Substantia nigra (tissue), 51 donors: ENCODE measurements at places on chromosomes 5 and 9.

GRCh38 chr5:146849694-146850303 lies 28.8 kb downstream of the PPP2R2B start:
- DNase-seq = no peak

DNA sequence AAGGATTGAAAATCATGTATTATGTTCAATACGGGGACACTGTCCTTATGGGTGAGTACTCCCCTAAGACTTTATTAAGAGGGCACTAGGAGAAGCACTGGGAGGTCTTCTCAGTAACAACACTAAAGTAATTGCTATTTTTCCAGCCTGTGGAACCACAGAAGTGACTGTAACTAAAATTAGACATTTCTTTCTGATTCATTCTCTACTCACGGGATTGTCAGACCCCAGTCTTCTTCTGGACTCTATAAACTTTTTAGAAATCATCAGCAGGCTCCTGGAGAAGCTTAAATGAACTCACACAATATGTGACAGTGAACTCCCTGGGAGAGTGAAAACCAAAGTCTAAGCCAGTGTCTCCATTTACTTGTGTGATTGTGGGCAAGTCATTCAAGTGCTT lies 14.5 kb downstream of the TLR4 start:
- no peak for DNase-seq

- no peak for DNase-seq
Observed at GRCh38 chr9:34557426-34558321, 31.9 kb downstream of the CNTFR start.

DNA sequence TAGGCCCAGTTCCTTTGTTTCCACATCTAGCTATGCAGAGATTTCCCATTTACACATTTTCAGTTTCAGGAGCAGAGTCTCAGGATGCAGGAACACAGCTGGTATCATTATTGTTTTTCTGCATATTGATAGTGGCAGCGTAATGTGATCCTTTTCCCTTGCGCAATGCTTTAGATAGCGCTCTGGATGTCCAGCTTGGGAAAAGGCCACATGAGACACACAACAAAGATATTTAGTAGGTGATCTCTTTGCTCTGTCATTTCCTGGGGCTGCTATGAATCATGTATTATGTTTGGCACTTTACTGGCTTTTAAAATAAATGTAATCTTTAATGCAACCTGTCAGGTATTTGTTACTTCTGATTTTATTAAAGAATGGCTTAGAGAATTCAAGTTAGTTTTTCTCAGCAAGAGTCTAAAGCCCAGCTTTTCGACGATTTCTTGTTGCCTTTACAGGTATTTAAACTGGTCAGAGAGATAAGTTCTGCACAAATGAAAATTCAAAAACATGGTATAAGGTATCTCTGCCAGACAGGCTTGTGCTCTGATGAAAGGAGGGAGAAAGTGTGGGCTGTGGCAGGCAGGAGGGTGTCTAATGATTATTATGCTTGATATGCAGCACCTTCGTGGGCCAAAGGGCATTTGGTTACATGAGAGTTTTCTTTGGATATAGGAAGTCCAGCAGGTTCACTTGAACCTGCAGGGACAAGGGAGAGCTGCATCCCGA lies 42.2 kb downstream of the PTTG1 start:
- no peak for DNase-seq

DNA sequence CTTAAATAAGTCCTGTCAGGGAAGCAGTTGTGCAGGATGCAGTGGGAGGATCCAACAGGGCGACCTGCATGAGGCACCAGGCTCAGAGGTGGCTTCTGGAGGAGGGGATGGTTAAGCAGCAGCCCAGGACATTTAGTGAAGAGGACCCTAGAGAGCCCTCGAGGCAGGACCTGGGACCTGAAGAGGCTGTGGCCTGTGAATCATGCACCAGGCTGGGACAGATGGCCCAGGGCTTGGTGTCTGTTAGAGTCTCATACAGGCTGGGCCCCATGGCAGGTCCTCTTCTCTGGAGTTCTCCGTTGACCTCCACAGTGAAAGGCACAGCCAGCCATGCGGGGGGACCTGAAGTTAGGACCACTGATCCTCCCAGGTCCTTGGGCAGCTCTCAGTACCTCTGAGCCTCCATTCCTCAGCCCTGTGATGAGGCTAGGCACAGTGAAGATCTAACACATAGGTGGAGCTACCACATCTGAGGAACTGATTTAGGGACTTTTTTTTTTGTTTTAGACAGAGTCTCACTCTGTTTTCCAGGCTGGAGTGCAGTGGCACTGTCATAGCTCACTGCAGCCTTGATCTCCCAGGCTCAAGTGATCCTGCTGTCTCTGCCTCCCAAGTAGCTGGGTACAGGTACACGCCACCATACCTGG lies 60.8 kb upstream of the GARNL3 start:
- DNase-seq = no peak

DNA sequence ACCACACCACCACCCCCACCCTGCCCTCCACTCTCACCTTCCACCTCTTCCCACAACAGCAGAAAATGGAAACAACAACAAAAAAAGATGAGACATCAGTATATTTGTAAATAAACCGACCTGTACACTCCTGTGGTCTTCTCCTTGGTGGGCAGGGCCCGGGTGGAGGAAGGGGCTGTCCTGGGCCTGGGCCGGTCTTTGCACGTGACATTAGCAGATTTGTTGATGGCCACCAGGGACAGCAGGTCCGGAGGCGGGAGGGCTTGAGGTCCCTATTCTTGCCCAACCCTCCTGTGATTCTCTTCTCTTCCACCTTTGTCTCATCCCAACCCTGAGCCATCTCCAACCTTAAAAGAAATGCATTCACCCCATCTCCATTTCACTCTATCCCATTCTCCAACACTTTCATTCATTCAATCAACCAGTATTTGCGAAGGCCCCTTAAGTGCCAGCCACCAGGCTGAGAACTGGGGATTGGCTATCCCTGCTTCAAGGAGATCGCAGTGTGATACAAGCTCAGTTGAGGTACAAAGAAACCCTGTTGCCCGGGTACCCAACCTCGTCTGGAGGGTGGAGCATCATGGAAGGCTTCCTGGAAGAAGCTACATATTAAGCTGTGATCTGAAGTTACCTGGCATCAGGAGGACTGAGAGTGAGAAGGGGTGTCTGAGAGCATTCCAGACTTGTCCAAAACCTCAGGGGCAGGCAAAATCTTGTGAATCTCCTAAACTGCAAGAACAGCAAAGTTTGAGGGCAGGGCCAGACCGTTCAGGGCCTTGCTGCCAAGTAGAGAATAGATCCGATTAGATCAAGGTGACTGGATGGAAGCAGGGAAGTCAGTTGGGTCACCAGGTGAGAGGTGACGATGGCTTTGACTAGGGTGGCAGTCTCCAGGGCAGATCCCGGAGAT lies 87.4 kb downstream of the LMX1B start:
- no peak for DNase-seq

GRCh38 chr9:5140151-5140550 lies 45.3 kb downstream of the INSL6 start:
- DNase-seq = no peak

DNA sequence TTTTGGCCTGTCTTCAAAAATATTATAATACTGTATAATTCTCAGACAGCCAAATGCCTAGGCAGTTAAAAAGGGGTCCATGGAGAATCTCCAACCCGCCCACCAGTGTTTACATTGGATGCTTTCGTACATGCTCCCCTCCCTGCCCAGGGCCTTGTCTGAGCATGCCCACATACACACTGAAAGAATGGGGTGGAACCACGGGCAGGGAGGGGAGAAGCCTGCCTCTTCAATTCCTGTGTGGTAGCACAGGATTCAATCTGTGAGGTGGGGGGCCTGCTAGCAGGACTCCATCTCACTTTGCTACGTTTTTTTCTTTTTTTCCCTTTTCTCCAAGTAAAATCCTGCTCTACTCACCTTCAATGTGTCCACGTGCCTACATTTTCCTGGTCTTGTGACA lies 314.7 kb upstream of the GRAMD2B start:
- DNase-seq = no peak

GRCh38 chr9:88737876-88738275 lies 202.9 kb downstream of the NXNL2 start:
- no peak for DNase-seq

GRCh38 chr9:13063880-13064459 lies 215.5 kb downstream of the MPDZ start:
- DNase-seq = no peak

GRCh38 chr5:108295578-108296368 lies 86.1 kb downstream of the FBXL17 start:
- DNase-seq = no peak

DNA sequence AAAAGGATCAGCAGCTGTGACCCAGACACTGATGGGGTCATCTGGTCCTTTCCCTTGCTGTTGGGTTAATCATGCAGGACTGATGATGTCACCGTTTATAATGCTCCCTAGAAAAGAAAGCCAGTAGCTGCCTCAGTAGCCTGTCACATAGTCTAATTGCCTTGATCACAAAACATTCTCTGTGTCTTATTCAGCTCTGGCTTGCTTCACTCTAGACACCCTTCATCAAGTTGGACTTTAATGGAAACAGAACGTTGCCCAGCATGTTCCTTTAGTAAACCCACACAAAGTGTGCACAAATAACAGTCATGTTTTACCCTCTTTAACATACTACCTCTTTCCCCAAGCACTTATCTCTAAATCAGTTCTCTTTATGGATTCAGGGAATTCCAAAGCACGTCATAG lies 170.8 kb downstream of the SGCD start:
- no peak for DNase-seq

GRCh38 chr5:129904667-129905472 lies 605 bp downstream of the CHSY3 start:
- peak; percentile 44 for DNase-seq

- DNase-seq = no peak
Observed at GRCh38 chr5:172939071-172939470, 20.2 kb upstream of the RPL26L1 start.

DNA sequence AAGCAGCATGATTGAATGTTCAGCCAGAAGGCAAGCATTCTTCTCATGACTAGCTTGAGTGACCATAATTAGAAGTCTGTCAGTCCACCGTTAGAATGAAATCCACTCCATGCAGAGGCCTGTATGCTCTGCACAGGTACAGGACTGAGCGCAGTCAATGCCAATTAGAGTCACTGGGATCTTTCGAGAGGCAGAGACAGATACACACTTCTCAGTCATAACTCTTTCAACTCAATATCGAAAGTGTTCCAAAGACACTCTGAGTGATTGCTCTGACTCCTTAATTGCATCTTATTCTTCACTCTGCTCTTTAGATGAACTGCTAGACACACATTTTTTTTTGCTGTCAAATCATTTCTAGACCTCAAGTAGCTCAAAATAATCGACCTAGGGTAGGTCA lies 203.6 kb downstream of the GABRB2 start:
- no peak for DNase-seq

- DNase-seq = no peak
Observed at GRCh38 chr9:116674210-116674980, 12.7 kb upstream of the TRIM32 start.

GRCh38 chr5:175829813-175830585 lies 41.4 kb upstream of the CPLX2 start:
- no peak for DNase-seq

- no peak for DNase-seq
Observed at GRCh38 chr5:1502046-1502736, 21.6 kb downstream of the LPCAT1 start.

DNA sequence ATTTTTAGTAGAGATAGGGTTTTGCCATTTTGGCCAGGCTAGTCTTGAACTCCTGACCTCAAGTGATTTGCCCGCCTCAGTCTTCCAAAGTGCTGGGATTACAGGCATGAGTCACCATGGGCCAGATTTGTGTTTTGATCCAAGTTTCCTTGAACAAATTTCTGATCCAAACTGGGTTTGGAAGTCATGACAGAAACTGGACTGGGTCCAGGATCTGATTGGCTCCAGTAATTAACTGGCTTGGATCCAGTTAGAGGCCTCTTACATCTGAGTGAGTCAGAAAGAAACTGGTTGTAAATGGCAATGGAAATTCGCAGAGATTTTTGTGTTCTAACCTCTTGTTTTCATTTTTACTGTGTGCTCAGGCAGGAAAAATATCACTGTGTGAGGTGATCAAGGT lies 141.6 kb downstream of the SLC25A46 start:
- no peak for DNase-seq

- DNase-seq = no peak
Observed at GRCh38 chr9:74331607-74332006, 165.5 kb upstream of the RORB start.

GRCh38 chr9:109264877-109265587 lies 55.8 kb downstream of the EPB41L4B start:
- no peak for DNase-seq

DNA sequence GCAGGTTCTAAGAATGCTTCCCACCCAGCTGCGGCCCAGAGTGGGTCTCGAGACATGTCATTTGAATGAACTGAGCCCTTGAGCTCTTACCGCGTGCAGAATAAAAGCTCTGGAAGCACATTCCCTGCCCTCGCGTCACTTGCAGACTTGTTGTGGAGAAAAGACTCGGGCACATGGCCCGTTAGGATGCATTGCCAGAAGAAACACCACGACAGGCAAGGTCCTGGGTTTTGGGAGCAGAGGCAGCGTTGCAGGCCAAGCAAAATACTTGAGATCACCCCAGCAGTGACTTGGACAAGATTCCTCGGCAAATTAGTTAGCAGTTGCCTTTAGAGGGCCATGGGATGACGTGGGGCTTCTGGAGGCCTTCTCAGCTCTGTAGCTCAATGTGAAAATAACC lies 170.8 kb upstream of the MSX2 start:
- no peak for DNase-seq

DNA sequence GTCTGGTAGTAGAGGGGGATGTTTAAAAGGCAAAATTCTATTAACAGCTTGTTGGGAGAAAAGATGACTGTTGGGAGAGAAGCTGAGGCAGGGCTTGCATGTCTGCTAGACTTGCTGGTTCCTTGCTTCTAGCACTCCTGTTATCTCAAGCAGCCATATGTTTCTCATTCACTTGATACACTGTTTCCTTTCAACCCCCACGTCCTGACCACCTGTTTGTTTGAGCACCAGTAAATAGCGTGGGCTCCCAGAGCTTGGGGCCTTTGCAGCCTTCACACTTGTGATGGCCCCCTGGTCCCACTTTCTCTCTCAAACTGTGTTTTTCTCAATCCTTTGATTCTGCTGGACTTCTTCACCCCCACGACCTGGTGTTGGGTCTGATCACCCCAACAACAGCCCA lies 111.7 kb upstream of the TMEM161B start:
- no peak for DNase-seq

- no peak for DNase-seq
Observed at GRCh38 chr5:122896598-122897282, 51.3 kb downstream of the SNX24 start.

DNA sequence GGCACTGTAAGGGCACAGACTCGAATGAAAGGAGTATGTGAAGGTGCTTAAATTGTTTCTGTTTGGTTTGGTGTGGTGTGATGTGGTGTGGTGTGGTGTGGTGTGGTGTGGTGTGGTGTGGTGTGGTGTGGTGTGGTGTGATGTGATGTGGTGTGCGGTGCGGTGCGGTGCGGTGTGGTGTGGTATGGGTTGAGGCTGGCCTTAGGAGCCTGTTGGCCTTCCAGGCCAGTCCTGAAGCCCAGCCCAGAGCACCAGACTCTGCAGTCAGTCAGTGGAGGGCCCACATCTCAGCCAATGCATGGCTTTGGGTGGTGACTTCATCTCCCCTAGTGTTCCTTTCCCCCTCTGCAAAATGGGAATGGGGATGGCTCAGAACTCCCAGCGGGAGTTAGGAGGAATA lies 85.8 kb downstream of the KCNIP1 start:
- no peak for DNase-seq

GRCh38 chr5:127417528-127417927 lies 99.9 kb upstream of the PRRC1 start:
- DNase-seq = no peak
